ENCODE measurements at places on chromosomes 5 and 9.

DNA sequence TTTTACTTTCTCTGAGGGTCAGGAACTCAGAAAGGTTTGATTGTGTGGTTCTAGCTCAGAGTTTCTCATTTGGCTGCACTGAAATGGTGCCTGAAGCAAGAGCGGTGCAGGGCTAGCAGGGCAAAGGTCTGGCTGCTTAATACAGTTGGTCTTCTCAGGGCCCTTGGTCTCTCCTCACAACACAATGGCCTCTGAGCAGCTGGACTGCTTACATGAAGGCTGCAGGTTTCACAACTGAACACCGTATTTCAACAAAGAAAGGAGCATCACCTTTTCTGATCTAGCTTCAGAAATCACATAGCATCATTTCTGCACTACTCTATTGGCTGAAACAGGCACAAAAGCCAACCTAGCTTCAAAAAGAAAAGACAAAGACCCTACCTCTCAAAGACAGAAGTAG is 122.2 kb downstream of the MLLT3 start:
- DNase-seq = no peak

DNA sequence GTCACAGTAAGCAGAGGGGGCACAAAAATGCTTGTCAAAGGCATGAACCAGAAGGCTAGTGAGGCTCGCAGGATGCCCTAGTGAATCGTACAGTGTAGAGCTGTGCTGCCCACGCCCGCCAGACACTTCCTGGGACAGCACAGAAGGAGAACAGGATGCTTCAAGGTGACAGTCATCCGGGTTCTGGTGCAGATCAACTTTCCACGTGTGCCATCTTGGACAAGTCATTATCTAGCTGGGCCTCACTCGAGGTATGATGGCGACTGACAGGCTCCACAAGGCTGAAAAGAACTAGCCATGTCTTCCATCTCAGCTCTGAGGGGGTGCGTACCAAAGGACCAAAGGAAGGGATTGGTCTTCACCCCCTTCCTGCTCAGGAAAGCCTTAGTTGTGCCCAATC is 14.0 kb downstream of the SPRY4 start:
- no peak for DNase-seq

GRCh38 chr5:151676719-151677118 is 10.0 kb downstream of the SPARC start:
- DNase-seq = no peak

GRCh38 chr5:135058331-135058732 is 24.3 kb upstream of the PITX1 start:
- no peak for DNase-seq

DNA sequence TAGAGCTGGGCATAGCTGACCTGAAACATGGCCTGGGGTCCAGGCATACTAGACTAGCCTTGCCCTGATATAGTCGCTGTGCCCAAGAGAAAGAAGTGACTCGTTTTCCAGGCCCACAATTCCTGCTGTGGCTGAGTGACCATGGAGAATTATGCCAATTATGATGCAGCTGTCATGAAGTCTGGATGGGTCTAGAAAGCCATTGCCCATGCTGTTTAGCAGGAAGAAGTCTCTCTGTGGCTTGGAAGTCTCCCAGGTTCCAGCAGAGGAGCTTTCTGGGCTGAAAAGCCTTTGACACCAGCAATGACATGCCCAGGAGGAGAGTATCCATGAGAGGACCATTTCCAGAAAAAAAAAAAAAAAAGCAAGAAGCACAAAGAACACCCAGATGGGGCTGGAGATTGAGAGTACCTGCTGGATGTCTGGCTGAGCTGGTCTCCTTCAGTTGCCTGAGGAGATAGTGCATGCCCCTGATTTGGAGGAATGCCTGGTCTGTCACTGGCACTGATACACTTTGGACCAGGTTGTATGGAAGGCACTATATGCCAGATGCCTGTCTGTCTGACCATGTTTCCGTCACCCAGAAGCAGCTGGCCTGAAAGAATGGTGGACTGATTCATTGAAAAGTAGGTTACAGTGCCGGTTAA is 128.0 kb upstream of the EPB41L4A start:
- DNase-seq = no peak

DNA sequence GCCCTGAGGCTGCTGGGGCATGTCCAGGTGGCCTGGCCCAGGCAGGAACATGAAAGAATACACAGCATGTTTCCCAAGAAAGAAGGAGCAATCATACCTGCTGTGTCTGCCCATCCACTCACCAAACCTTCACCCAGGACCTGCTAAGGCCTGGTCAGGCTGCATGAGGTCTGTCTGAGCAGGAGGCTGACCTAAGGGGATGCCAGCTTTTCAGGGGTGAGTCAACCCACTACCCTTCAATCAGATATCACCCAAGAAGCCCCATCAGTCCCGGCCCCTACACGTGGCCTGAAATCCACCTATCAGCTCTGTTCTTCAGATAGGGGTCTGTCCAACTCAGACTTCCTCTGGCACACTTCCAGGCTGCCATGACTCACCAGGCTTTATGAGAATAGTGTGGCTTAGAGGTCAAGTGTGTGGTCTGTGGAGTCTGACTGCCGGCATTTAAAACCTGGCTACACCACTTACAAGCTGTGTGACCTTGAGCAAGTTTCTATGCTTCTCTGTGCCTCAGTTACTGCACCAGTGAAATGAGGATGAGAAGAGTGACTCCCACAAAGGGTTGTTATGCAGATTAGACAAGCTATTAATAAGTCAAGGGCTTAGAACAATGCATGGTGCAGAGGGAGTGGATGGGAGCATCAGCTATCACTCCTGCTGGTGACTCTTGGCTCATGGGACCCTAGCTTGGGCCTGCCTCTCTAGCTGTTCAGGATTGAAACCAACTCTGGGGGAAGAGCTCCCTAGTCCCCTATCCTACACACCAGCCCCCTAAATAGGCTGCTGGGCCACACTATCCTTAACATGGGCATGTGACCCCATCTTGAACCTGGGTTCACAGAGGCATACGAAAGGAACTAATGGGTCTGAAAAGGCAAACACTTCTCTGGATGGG is 130.3 kb downstream of the PAX5 start:
- peak; percentile 65 for DNase-seq

DNA sequence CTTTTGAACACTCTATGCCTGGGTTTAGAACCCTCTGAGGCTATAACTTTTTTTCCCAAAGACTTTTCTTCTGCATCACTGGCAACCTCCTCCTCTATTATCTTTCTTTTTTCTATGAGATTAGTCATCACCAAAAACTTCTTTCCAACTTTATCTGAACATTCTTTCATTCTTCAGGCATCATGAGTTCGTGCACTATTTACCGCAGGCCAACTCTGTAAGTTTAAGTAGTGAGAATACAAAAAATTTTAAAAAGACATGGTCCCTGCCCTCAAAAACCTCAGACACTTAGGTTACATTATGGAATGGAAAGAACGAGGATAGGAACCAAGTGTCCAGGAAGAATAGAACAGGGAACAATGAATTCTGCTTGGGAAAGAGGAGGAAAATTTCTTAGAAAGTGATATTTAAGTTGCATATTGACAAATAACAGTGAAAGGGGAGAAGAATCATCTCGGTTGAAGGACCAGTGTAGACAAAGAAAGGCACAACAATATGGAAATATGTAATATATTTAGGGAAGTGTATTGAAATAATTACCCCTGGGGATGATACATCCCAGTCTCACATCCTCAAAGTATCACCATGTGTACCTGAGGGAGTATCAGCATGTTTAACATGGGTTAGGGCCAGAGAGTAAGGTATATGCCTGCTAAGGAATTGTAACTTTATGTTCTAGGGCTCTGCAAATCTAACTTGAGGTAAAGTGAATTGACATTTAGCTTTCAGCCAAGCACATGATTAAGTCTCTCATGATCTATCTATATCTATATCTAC is 196.5 kb upstream of the NREP start:
- no peak for DNase-seq

GRCh38 chr5:156634301-156634700 is 215.8 kb upstream of the PPP1R2B start:
- DNase-seq = no peak

DNA sequence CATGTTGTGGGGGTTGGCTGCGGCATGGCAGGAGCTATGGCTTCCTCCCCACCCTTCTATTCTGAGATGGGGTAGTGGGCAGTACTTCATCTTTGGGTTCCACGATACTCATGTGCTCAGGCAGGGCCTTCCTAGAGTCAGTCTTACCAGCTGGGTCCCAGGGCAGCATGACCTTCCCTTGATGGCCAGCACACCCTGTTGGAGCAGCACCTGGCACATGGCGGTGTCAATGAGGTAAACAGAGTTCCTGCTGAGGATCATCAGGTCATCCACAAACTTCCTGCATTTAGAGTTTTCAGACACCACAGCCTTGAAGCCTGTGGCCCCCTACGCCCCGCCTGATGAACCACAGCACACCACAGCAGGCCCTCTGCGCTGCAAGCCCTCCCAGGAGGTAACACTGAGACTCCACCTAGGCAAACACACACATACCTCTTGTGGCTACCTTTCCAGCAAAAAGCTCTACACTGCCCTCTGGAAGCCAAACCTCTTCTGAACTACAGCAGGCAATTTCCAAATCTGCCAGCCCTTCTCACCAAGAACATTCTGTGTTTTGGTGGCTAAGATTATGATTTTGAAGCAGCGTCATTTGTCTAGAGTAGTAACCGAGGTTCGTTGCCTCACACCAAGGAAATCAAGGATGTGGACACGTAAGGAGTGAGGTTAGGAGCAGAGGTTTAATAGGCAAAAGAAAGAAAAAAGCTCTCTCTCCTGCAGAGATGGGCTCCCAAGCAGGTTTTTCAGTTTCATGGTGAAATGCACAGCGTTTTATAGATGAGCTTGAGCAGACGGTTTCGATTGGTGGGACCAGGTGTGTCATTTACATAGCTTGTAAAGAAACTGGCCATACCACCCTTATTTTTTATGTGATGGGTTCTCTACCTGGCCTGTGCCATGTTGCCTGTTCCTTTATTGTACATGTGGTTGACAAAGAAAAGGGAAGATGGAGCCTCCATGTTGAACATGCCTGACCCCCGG is 20.3 kb upstream of the TMEM174 start:
- no peak for DNase-seq

GRCh38 chr5:91224969-91225368 is 158.1 kb downstream of the ARRDC3 start:
- no peak for DNase-seq

DNA sequence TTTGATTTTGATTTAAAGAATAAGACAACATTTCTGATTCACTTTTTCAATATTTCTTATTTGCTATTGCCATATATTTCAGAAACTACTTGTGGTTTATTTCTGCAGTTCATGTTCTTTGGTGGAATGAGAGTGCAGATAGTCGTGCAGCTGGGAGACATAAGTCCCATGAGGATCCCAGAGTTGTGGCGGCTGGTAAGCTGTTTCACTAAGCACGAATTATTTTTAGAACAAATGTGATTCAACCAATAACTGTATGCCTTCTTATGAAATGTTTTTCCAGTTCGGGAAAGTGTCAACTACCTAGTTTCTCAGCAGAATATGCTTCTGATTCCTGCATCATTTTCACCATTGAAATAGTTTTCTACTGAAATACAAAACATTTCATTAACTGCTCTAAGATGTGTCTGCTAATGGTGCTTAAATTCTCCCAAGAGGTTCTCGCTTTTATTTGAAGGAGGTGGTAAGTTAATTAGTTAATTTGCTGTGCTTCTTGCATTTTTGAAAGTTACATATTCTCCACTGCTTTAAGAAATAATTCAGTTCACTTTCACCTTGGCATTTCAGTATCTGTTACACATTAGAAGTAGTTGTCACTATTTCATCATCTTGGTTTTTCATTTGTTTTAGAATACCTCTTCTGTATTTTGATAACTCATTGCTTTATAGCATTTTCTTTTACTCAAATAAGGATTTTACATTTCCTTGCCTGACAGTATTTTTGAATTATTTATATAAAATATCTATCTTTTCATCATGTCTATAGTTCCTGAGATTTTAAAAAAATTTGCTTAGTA is 9.0 kb downstream of the NIPSNAP3B start:
- DNase-seq = no peak

DNA sequence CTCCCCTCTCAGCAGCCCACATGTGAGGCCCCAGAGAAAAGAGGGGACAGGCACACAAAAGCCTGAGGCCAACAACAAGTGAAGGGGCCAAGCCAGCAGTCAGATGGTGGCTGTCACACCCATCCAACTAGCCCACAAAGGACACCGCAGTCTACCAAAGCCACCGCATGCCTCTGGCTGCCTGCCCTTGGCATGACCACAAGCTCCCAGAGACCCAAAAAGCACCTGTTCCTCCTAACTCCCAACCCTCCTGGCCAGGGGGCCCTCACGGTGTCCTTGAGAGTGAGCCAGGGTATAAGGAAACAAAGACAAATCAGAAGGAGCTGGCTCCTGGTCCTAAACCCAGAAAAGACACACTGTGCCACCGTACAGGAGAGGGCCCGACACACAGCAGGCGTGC is 77.8 kb upstream of the LRRTM2 start:
- DNase-seq = no peak

GRCh38 chr5:136082390-136083193 is 50.1 kb upstream of the SMAD5 start:
- DNase-seq = peak; percentile 64

- DNase-seq = peak; percentile 37
Measured at GRCh38 chr9:95073918-95074317, 243.6 kb downstream of the FANCC start.

- no peak for DNase-seq
Measured at GRCh38 chr9:130498918-130499698, 54.3 kb downstream of the ASS1 start.

- peak; percentile 76 for DNase-seq
Measured at GRCh38 chr9:35790385-35791296, 750 bp upstream of the NPR2 start.

DNA sequence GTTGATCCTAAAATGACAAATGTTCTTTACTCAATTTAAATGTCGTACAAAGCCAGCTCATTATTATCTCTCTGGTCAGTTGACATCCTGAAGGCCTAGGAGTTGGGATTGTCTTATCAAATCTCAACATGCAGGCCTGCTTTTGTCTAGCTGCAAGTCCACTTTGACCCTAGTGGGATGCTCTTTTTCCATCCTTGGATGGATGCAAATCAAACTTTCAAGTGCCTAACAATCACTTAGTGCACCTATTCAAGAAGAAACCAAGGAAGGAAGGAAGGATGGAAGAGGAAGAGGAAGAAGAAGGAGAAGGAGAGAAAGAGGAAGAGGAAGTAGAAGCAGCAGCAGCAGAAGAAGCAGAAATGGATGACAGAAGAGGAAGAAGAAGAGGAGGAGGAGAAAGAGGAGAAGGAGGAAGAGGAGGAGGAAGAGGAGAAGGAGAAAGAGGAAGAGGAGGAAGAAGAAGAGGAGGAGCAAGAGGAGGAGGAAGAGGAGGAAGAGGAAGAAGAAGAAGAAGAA is 109.6 kb downstream of the PIK3R1 start:
- no peak for DNase-seq

DNA sequence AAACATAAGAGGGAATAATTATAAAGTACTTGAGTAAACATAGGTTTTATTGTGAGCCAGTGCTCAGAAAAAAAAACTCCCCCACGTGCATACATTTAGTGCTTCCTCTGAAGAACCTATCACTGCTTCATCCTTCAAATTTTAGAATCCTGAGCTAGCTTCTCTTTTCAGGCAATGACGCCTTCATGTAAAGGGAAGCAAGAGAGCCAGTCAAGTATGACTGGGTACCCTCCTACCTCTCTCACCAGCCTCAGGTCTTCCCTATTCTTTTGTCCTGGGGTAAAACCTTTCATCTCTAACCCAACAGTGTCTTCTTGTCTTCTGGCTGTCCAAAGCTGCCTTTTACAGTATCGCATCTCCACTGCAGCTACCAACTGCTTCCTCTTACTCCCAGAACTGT is 32.0 kb downstream of the PLPP1 start:
- no peak for DNase-seq

All from activated CD8-positive, alpha-beta memory T cell treated with anti-CD3 and anti-CD28 coated beads for 24 hours (primary cell).